ENCODE measurements at places on chromosomes 12 and 14. TPM values are rescaled to one million over a fixed set of nuclear protein-coding genes. Genes with fewer than 3 reads are reported as not detected.

DNA sequence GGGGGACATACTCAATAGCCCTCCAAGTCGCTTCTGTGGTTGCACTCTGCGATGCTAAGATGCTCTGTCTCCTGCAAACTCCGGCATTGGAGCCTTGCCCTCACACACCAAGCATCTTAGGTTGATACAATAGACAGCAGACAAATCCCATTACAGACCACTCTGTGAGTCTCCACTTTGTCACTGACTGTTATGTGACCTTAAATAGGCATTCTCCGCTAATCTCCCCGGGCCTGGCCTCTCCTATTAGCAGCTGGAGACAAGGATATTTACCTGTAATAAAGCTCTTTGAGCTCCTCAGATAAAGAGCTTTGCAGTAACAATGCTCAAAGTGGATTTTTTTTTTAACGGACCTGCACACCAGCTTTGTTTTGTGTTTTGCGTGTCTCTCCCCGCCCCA is 479.7 kb upstream of the TBX3 start:
- DNase-seq: no peak

DNA sequence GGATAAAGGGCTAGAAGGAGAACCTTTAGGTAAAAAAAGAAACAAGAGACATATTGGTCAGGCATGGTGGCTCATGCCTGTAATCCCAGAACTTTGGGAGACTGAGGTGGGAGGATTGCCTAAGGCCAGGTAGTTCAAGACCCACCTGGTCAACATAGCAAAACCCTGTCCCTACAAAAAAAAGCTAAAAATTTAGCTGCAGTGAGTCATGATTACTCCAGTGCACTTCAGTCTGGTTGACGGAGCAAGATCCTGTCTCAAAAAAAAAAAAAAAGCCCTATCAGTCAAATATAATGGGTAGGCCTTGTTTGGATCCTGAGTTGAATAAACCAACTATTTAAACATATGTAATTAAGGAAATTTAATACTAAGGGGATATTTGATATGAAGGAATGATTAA is 54.2 kb downstream of the PPP1R36 start:
- no peak for DNase-seq

- peak; percentile 86 for DNase-seq
These were observed at the start of gene TM9SF1 for GRCh38 chr14:24195186-24196070. TSS of gene TM9SF1 (minus strand) at chr14:24195441. CDS start at chr14:24195019, 422 bp downstream.

The P2RX7 gene
- 1.2 TPM for total RNA-seq

GRCh38 chr12:120820884-120821510 is 83.2 kb downstream of the SPPL3 start:
- DNase-seq: no peak

GRCh38 chr12:98228683-98229539 is 286.5 kb upstream of the TMPO start:
- no peak for DNase-seq

DNA sequence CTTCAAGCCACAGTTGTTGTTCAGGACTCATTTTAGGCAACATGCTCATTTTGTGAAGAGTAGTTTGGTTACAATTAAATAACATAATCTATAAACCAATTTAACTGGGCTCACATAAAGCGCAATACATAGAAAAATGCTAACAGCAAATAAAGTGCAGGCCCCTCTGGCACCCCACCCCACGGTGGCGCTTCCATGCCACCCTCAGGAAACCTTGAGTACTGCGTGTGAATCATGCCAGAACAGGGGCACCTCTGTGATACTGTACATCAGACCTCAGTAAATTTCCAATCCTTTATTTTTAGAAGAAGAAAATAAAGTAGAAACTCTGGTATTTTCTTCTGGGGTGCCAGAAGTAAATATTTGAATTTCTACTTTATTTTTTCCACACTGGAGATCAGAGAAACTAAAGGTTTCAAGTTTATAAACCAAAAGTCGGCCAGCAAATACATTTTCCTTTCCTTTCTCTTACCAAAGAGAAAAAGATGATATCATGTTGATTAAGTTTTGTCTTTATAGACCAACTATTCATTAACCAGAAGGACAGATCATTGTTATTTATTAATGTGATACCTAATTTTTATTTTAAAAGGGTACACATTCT is 316.8 kb downstream of the PAWR start:
- DNase-seq: no peak

DNA sequence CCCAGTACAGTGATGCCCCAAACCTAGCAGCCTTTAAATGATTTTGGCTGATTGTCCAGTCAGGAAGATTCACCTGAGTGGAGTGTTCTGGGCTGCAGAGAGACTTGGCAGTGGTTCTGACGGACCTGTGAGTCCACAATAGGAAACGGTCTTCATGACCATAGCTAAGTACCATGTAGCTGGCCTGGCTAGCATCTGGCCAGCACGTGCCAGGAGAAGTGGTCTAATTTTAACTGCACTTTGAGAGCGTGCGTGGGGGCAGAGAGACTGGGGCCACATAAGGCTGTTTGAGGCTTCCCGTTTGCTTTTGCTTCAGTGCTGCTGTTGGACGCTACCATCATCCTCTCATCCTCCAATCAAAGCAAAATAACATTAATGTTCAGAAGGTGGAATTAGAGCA is 54.7 kb downstream of the PPM1A start:
- no peak for DNase-seq

The C3AR1 gene
- total RNA-seq: 1.6 TPM

GRCh38 chr14:74155749-74156148 is 71.0 kb downstream of the LIN52 start:
- no peak for DNase-seq

GRCh38 chr12:84807249-84807648 is 105.3 kb downstream of the SLC6A15 start:
- no peak for DNase-seq

Measured in frontal cortex (tissue), 4 donors.